ENCODE measurements at places on chromosomes 1 and 21.
A peak's percentile ranks its signal among the peaks of the same experiment; 100 is the strongest.

DNA sequence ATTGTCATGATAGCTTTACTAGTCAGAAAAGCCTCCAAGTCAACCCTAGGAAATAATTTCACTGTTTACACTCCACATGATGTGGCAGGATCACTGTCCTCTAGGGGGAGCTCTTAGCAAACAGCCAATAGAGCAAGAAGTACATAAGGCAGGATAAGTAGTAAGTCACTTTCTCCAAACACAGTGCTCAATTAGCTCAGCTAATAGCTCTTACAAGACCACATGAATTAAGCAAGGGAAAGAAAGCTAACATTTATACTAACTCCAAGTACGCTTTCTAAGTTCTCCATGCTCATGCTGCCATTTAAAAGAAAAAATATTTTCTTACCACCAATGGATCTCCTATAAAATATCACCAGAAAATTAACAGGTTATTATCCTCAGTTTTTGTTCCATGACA lies 66.9 kb upstream of the LRIF1 start:
- no peaks in the 10 kb centered on the region for H3K27me3 ChIP-seq
- no peak for DNase-seq
- no peaks in the 10 kb centered on the region for H3K36me3 ChIP-seq
- no peak overlapping the region for H3K27ac ChIP-seq
- H3K4me3 ChIP-seq, result no peak overlapping the region

DNA sequence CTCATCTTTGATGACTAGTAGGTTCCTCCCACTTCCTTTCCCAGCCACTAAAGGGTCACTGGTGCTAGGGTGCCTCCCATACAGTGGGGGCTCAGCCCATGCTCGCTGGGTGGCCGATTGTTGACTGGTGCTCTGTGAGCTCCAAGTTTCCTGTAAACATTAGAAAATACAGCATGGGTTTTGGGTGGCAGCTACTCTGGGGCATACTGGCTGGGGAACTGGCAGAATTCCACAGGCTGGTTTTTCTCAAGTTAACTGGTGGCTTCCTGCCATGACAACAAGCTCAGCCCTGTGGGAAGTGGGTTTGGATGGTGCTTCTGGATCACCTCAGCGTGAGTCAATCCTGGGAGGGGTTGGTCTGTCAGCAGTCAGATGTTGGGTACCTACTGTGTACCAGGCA lies 28.7 kb upstream of the CRNN start:
- H3K4me3 ChIP-seq, result no peak overlapping the region
- peaks cover 2% of the 10 kb centered on the region for H3K27me3 ChIP-seq
- H3K36me3 ChIP-seq, result no peaks in the 10 kb centered on the region
- no peak overlapping the region for H3K27ac ChIP-seq
- H3K4me1 ChIP-seq, result peaks cover 5% of the 10 kb centered on the region

- no peaks in the 10 kb centered on the region for H3K27me3 ChIP-seq
- no peak overlapping the region for H3K4me3 ChIP-seq
- no peaks in the 10 kb centered on the region for H3K36me3 ChIP-seq
These were observed 109.7 kb downstream of the TGFBR3 start for GRCh38 chr1:91776068-91776794.

DNA sequence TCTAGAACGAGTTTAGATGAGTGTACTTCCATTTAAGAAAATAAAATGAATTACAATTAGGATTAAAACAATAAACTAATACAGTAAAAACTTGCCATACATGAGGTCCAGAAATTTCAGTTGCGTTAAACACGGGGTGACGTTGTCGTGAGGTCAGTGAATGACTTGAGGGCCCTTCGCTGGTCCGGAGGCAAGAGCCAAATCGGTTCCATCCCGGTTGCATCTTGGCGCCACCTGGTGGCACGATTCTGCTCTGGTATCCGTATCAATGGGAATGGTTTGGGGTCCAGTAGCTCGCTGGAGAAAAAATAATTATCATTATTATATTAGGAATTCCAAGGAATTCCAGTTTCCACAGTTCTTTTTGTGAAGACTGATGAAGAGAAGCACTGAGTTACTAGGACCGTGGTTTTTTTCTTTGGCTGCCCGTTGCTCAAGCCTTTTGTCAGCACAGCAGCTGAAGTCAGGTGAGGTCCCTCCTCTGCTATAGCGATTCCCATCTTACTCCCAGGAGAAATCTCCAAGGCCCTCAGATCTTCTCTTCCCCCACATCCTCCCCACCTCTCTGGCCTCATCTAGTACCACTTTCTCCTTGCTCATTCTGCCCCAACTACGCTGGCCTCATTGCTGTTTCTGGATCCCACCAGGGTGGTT lies 161.4 kb downstream of the SLC35F3 start:
- DNase-seq, result peak; percentile 27
- H3K27me3 ChIP-seq, result no peaks in the 10 kb centered on the region
- H3K36me3 ChIP-seq, result no peaks in the 10 kb centered on the region
- no peaks in the 10 kb centered on the region for H3K4me1 ChIP-seq

All from spinal cord (tissue), 10 donors.